ENCODE measurements at places on chromosomes 6 and 20.

- DNase-seq: no peak
Observed at GRCh38 chr6:169802790-169803189, 51.4 kb downstream of the ERMARD start.

GRCh38 chr20:5977223-5977622 is 26.8 kb downstream of the MCM8 start:
- no peak for DNase-seq

DNA sequence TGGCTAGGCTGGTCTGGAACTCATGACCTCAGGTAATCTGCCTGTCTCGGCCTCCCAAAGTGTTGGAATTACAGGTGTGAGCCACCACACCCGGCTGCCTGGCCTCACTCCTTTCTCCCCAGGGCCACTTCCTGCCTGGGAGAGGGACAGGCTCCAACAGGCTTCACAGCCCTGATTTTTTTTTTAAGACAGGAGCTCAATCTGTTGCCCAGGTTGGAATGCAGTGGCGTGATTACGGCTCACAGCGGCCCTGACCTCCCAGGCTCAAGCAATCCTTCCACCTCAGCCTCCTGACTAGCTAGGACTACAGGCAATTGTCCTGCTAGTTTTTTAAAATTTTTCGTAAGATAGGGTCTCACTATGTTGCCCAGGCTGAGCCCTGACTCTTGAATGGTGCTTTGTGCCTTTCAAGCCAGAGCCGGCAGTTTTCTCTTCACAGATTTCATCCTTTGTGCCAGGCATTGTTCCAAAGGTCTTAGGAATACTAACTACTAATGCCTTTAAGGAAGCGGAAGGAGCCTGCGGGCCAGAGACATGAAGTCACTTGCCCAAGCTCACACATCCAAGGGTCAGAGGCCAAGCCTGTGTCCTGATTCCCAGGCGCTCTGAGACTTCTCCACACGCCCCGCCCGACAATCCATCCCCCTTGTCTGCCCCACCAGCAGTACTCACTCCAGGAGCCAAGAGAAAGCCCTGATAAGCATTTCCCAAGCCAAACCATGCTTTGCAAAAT is 19.2 kb downstream of the CAPN11 start:
- peak; percentile 51 for DNase-seq

DNA sequence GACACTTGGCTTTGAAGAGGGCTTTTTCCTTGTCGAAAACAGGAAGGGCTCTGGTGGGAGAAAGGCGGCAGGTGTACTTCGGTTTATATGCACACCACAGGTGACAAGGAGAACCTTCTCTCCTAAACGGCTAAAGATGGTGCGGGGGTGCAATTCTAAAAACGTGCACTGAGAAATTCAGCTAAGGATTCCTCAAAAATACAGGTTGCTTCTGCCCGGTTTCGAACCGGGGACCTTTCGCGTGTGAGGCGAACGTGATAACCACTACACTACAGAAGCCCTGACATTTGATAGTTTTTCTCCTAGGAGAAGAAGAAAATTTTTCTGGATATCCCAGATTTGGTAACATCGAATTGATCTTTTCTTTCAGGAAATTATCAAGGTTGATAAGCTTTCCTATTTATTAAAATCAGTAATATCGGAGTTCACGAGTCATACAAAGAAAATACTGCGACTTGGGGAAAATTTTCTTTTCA is 32.0 kb downstream of the POM121L2 start:
- peak; percentile 80 for DNase-seq

- DNase-seq: no peak
Observed at GRCh38 chr20:58855506-58856389, 3.2 kb downstream of the GNAS start.

DNA sequence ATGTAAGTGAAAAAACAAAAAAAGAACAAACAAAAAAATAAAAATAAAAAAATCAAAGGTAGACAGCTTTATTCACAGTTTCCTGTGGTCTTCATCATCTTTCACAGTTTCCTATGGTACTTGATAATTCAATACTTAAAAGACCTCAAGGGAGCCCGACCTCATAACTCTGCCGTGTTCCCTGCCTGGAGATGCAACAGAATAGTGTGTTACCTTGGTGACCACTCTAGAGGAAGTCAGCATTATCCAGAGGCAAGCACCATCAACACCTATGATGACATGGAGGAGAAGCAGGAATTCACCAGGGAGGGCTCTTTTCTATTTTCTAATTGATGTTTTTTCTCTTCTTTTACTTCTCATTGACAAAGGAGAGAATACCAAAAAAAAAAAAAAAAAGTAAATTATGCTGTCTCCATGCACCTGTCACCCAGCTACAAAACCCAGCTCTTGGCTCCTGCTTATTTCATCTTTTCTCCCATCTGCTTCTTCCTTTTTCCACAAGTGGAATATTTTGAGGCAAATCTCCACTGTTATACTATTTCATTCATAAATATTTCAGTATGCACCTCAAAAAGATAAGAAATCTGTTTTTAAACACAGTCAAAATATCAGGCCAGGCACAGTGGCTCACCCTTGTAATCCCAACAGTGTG is 95.8 kb upstream of the STXBP5 start:
- no peak for DNase-seq

DNA sequence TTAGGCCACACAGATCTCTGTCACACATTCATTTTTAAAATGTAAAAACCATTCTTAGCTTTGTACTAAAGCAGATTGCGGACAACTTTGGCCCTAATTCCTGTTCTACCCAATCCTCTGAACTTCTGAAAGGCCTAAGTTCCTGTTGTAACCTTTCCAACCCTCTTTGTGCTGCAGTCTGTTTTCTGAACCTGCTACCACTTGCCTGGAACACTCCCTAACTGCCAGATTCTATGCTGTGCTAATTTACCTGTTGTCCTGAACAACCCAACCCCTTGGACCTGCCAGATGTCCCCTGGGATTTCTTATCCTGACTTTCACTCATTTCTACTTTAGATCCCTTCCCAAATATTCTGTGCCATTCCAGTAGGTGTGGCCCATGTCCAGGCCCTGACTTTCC is 398.7 kb downstream of the ZFAND3 start:
- no peak for DNase-seq

DNA sequence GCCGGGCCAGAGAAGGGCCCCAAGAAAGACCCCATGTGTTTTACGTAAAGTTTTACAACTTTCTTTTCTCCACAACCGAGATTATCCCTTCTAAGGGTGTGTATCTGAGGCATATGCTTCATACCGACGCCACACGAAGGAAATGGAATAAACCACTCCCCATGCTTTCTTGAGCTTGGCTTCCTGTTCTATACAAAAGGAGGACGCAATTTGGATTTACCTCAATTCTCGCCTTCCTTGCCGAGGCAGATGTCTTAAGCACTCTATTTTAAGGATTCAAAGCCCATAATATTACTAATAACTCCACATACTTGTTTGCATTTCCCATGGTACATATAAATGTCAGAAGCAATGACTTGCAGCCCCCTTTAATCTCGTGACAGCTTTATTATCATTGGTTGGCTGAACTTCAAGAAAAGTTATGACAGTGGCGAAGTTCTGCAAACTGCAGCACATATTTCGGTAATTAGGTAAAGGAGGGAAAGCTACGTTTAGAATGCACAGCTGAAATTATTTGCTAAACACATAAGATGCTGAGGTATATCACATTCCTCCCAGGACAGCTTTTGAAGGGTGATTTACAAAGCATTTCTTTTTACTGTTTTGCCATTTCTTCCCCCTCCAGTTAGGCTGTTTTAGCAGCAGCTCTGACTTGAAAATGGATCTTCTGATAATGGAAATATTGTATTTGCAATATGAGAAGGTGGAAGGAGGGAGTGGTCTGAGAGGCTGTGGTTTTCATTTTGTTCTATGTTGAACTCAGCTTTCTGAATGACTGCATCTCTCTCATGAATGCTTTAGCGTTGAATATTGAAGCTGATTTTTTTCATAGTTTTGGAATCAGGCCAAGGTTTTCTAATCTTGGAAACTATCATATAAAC is 330.5 kb downstream of the EPHA7 start:
- peak; percentile 2 for DNase-seq

DNA sequence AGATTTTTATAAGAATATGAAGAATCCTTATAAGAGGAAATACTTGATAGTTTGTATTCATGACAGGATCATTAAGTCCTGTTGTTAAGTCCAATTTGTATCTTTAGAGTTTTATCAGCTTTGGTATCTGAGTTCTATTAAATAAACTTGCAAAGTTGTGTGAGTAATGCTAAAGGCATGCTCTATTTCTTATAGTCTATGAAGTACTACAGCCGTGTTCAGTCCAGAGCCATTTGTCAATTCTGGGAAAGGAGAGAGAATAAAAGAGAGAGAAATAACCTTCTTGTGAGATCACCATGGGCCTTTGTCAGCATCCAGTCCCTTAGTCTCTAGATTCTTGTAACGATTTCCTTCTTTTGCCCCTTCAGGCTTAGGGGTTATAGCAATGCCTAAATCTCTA is 181.2 kb upstream of the POU3F2 start:
- no peak for DNase-seq

- no peak for DNase-seq
Observed at GRCh38 chr6:17866876-17867444, 120.5 kb downstream of the KIF13A start.

DNA sequence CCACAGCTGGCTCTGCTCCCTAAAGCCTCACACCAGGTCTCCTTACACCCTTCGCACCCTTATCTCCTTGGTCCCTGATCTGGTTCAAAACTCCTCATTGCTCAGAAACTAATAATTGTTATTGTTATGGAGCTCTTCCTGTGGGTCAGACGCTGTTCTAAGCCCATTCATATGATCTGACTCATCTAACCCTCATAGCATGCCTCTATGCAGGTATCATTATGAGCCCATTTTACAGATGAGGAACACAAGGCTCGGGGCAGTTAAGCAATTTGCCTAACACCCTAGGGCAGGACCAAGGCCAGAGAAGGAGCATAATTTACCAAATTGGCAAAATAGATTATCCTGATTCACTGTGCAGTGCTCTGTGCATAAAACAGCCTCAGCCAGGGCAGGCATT is 51.8 kb upstream of the CCDC167 start:
- no peak for DNase-seq

GRCh38 chr6:77403424-77403823 is 59.9 kb downstream of the HTR1B start:
- no peak for DNase-seq

DNA sequence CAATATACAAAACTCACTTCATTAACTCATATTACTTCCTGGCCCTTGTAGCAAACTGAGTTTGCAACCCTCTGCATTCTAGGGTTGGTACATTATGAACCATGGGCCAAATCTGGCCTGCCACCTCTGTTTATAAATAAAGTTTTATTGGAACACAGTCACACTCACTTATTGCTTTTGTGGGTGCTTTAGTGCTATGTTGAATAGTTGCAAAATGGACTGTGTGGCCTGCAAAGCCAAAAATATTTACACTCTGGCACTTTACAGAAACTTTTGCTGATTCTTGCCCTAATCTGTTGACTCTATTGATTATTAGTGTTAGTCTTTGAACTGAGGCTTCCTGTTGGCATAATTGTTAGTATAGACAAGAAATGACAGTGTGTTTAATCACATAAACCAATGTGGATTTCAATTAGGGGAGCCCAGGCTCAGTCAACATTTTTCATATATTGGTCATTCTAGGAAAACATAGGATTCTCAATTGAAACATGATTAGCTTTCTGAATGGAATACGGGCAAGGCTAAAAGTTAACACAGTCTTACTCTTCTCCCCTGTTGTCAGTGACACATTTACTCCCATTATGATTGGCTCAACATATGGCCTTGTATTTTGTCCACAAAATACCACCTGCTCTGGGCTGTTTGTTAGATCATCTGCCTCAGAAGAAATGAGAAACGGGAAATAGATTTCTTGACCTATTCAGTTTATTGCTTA is 241.9 kb upstream of the ZFP64 start:
- DNase-seq: no peak

- DNase-seq: no peak
Observed at GRCh38 chr20:19327401-19327800, 115.0 kb downstream of the SLC24A3 start.

GRCh38 chr6:52534966-52535390 is 41.9 kb downstream of the TRAM2 start:
- no peak for DNase-seq

DNA sequence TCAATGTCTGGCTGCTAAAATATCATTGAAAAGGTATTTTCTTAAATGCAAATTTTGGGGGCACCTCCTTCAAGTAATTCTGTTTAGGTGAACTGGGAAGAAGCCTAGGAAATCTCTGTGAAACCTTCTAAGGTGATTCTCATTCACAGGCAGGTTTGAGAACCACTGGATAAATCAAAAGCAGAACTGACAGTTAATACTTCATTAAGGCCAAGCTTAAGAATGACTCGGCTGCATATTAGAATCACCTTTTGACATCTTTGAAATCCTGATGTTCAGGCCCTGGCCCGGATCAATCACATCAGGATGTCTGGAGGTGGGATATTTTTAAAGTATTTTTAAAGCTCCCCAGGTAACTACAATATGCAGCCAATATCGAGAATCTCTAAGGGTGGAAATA is 50.6 kb downstream of the FKBP1C start:
- no peak for DNase-seq

- DNase-seq: no peak
Observed at GRCh38 chr6:30211899-30212298, 1.3 kb downstream of the TRIM26 start.

DNA sequence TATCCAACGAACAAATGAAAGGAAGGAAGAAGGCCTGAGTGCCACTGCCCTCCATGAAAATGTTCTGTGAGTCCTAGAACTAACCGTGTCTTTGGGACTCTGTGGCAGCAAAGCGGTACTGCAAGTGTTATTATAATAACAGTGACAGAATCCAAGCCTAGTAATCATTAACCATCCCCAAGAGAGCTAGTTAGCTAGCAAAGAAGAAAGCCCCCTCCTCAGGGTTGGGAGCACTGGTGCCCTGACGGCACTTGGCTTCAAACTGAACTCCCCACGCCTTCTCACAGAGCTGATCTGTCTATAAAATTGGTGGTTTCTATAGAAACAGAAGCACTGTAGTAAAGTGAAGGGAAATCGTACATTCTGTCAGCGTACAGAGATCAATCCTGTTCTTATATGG is 239.8 kb downstream of the PTPRT start:
- no peak for DNase-seq

DNA sequence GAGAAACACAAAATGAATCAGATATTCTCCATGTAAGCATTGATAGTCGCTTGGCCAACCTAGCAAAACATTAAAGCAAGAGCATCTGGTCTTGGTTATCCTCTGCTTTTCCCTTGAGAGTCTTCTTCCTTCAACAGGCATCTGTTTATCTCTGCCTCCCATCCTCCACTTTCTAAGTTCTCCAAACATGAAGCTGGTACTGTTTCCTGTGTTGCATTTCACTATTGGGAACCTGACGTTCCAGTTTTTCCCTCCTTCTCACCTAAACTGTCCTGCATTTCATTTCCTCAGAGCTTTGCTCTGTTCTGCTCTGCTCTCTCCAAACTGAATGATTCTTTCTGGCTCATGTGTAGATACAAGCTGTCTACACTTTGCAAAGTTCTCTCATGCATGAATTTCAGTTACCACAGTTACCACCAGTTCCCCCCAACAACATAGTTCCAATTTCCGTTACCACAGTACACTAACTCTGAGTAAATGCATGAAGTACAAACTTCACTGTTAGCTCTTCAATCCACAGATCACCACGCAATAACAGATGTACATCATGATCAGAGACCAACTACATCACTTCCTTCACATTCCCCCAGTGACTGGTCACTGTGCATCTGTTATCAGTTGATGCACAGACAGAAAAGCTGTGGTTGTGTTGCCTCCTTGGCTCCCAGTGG is 86.7 kb upstream of the F13A1 start:
- no peak for DNase-seq

GRCh38 chr6:21871831-21872230 is 278.3 kb downstream of the SOX4 start:
- DNase-seq: no peak
